ENCODE measurements at places on chromosomes 4 and X.

DNA sequence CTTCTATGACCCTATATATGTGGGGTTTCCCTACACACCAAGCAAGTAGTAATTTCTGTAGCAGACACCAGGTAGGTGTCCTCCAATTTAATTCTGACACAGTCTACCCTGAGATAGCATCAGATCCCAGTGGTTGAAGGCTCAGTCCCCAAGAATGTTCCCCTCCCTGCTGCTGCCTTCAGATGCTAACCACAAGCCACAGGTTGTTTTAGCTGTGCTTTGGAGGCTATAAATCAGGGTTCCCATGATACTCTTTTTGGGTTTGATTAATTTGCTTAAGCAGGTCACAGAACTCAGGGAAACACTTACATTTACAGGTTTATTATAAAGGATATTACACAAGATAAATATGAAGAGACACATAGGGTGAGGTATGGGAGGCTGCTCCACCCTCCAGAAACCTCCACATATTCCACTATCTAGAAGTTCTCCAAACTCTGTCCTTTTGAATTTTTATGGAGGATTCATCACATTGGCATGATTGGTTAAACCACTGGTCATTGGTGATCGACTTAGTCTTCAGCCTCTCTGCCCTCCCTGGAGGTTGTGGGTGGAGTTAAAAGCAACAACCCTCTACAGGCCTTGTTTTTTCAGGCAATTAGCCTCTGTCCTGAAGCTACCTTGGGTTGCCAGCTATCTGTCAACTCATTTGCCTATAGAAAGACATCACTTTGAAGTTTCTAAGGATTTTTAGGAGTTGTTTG, 50.8 kb downstream of the GRIA2 start:
- DNase-seq = peak; percentile 1

DNA sequence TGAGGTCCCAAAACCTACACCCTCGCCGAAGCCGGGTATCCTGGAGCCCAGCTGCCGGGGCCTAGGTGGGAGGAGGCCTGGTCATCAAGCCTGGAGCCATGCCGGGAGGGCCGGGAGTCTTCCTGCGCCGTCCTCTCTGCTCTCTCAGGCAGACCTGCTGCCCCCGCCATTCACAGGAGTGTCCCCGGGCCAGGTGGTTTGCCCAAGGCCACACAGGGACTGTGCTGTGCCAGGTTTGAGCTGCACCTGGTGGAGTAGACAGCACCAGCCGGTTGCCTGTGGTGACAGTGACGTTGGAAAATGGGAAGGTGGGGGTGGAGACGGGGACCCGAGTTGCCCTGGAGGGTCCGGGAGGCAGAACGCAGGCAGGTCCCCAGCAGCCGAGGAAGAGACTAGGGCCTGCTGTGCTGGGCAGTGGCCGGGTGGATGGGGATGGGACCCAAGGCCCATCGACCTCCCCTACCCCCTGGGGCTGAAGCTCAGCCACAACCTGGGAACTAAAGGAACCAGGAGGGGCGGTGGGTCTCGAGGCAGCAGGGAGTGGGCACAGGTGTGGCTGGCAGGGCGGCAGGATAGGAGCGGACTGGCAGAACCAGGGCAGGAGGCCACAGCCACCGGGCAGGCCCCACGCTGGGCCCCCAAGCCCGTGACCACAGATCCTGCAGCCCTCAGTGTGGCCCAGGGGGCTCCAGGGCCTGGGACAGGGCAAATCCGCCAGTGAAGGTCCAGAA, 9.5 kb downstream of the DOK7 start:
- DNase-seq = no peak

- DNase-seq = no peak
Measured at GRCh38 chr4:110002326-110002725, 89.6 kb downstream of the EGF start.

- DNase-seq = no peak
Measured at GRCh38 chr4:176709417-176709816, 83.3 kb downstream of the VEGFC start.

GRCh38 chr4:124641715-124642381, 70.7 kb downstream of the ANKRD50 start:
- no peak for DNase-seq

GRCh38 chr4:185787926-185788679, 23.9 kb downstream of the SORBS2 start:
- DNase-seq = no peak

DNA sequence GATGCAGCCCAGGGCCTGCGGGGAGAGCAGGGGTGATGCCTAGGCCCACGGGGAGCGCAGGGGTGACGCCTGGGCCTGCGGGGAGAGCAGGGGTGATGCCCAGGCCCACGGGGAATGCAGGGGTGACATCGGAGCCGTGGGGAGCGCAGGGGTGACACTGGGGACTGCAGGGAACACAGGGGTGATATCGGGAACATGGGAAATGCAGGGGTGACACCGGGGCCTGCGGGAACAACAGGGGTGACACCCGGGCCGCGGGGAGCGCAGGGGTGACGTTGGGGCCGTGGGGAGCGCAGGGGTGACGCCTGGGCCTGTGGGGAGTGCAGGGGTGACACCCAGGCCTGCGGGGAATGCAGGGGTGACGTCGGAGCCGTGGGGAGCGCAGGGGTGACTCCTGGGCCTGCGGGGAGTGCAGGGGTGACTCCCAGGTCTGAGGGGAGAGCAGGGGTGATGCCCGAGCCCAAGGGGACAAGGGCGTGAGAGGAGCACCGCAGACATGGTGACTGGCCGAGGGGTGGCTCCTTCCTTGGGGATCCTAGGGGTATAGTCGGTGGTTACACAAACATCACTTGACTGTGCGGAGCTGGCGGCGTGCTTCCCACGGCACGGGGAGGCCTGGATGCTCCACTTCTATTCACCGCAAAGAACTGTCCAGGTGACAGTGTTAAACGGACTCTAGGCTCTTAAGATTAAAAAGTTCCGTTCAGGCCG, 38.0 kb downstream of the GAK start:
- no peak for DNase-seq

- no peak for DNase-seq
Measured at GRCh38 chr4:154471032-154471431, 20.6 kb downstream of the DCHS2 start.

DNA sequence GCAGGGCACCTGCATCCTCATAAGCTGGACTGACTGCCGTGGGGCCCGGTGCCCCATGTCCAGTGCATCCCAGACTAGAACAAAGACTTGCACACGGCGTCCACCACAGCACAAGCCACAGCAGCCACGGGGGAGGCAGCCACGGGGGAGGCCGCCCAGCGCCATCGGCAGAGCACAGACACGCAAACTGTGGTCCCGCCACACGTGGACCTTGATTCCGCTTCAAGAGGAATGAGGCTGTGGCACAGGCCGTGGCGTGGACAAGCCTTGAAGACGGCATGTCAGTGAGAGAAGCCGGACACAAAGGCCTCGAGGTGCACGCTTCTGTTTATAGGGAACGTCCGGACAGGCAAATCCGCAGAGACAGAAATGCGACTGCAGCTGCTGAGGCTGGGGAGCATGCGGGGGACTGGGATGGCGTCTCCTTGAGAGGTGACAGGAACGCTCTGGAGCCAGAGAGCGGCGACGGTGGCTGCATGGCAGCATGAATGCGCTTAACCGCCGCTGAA, 10.1 kb upstream of the CPLX1 start:
- DNase-seq = no peak

GRCh38 chr4:123396307-123397143, at the start of gene SPRY1:
Gene SPRY1, plus strand, starts transcription at chr4:123396795. Its CDS starts 4,797 bp downstream, at chr4:123401592.
- DNase-seq = peak; percentile 77

GRCh38 chr4:72209600-72209999, 177.8 kb downstream of the NPFFR2 start:
- no peak for DNase-seq

DNA sequence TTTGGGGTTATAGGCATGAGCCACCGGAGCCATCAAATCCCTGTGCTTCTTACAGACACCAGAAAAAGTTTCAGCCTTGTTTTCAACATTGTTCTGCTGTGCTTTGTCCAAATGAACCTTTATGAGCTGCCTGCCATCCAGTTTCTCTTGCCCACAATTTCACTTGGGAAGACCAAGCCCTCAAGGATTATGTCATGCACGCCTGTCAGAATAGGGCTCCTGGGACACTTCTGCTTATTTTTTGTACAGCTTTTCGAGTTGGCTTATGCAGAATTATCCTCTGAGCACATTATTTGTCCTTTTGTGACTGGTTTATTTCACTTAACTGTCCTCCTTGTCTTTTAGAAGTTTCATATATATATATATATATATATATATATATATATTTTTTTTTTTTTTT, 16.2 kb downstream of the UBE2K start:
- DNase-seq = no peak

DNA sequence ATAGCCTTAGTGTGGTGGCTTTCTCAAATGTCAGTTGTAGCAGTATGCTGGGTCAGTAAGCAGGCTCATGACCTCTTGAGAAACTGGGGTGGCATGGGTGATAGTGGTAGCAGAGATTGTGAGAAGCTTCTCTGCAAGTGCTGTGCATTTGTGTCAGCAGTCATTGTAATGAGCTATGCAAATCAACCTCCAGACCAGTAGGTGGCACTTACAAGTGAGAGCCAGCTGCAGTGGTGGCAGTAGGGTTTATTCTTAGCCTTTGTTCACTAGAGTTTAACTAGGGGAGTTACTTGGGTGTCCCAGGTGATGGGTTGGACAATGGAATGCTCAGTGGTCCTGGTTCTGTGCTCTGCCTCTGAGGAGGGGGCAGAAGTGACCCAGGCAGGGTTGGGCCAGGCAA, 818.7 kb downstream of the PCDH7 start:
- DNase-seq = no peak

DNA sequence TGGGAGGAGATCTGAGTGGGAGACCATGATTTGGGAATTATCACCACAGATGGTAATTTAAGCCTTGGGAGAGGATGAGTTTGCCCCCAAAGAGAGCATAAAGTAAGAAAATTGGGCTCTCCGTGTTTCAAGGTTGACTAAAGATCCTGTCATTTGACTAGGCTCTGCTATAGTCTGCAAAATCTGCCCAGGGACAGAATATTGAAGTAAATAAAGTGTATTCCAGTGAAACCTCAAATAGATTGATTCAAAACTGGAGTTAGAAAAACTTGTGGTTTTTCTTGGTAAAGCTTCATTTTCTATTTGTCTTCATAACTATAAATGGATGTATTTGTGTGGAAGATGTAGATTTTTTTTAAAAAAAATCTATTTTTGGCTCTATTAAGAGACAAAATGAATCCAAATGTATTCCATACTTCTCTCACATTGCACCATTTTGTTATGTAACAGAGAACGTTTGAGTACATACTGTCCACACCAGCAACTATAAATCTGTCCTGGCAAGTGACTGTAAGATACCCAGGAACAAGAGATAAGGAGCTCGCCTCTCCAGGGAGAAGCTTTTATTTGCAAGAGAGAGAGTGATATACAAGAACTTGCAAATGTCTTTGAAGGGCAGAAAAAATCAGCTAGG, 170.2 kb downstream of the CBR4 start:
- no peak for DNase-seq
